ENCODE measurements at places on chromosomes 16 and 17. TPM values are rescaled to one million over a fixed set of nuclear protein-coding genes. Genes with fewer than 3 reads are reported as not detected.
A peak's percentile ranks its signal among the peaks of the same experiment; 100 is the strongest.

Gene DNAAF1
- 0.41 TPM for total RNA-seq

Gene IL34
- total RNA-seq = 1.6 TPM

GRCh38 chr17:81052199-81052997, 17.4 kb downstream of the BAIAP2 start:
- DNase-seq = no peak

DNA sequence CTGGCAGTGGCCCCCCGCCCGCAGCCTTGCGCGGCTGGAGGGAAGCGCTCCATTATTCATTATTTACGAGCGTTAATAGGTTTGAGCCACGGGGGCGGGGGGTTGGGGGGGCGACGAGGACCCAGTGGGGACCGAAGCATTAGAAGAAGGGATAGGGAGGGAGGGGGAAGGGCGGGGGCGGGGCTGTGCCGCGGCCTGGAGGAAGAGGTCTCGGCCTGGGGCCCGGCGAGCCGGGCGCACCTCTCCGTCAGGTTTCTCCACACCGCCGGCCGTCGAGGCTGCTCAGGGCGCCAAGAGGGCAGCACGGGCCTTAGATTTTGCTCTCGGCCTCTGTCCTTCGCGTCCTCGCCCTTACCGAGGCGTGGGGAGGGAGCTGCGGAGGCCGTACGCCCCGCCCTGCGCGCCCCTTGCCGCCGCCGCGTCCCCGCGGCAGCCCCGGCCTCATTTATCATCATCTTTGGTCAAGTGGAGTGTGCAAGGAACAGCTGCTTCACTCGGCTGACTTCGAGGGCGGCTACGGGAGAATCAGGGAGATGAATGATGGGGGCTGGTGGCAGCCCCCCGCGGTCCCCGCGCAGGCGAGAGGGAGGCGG, 54.2 kb downstream of the SREBF1 start:
- DNase-seq = no peak

Gene BAHCC1
- 5.7 TPM for total RNA-seq

DNA sequence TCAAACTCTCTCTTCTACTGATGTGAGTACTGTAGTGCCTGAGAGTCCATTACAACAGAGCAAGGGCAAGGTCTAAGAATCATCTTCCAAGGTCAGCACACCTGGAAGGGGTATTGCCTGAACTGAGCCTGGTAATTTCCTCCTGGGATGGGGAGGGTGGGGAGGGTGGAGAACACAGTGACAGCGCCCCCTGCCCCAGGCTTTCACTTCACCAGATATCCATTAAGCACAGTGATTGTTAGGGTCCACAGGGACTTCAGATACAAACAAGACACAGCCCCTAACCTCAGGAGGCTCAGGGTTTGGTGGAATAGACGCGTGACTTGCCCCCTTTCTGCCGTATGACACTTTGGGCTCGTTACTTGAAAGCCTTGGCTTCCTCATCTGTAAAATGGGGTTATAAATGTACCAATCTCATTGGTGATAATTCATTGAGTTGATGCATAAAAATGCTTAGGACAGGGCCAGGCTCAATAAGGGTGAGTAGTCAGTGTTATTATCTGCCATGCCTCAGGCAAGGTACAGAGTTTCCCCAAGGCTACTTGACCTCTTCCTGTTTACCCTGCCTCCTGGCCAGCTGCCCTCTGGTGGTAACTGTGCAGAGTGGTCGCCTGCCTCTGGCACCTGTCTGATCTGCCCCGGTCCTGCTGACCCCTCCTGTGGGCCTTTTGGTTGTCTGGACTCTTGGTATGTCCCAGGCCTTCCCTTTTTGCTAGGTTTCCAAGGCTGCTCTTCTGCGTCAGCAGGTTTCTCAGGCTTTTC, 13.1 kb upstream of the BRD7 start:
- DNase-seq = no peak

Gene SCN4A
- total RNA-seq = not detected

Gene KRTAP2-3
- not detected for total RNA-seq

- DNase-seq = no peak
Measured at GRCh38 chr17:45384047-45384788, 48.5 kb downstream of the ARHGAP27 start.

- DNase-seq = no peak
Measured at GRCh38 chr17:57726838-57727237, 18.3 kb downstream of the CCDC182 start.

DNA sequence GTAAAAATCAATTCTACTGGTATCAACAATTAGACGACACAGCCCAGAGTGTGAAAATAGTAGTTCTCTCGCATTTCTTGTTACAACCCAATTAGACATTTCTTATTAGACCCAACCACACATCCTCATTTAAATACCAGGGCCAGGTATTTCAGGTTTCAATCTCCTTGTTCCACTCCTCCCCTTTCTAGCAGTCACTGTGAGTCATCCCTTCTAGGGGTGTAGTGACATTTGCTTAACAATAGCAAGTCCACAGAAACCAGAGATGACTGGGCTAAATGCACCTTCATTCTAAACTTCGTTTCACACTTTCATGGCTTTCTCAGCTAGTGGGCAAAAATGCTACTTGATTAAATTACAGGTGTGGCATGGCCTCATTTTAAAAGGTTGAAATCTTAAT, 116.9 kb upstream of the CACNG3 start:
- no peak for DNase-seq

Gene PAM16
- 28.5 TPM for total RNA-seq

Gene ZFPM1
- 1.2 TPM for total RNA-seq

DNA sequence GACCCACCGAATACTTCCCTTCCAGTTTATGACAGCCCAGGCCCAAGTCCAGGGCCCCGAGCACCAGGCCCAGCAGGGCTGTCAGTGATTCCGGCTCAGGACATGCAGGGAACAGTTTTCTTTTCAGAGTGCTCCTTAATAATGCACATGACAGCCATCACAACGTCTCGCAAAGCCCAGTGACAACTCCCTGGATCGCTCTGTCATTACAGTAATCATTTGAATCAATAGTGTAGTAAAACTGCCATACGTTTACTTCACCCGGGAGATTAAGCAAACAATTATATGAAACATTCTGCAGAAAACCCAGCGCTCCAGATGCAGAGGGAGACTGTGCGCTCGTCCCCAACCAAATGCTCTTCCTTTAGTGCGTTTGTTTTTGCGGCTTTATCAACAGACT, 162.6 kb upstream of the CDH13 start:
- DNase-seq = no peak

- DNase-seq = no peak
Measured at GRCh38 chr16:2008631-2009163, 924 bp downstream of the ZNF598 start.

DNA sequence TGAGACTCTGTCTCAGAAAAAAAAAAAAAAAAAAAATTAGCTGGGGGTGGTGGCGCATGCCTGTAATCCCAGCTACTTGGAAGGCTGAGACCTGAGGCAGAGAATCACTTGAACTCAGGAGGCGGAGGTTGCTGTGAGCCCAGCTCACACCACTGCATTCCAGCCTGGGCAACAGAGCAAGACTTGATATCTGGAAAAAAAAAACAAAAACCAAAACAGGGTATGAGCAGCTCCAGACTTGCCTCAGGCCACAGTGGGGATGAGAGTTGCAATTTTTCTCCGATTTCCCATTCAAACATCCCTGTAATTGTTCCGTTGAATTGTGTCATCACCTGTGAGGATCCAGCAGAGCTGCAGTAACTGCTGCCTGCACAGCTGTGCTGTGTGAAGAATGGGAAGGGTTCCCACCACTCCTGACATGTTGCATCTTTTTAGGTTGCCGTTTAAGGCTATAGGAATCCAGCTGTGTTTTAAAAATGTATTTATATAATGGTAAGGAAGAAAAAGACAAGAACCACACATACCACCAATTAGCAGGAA, 150.0 kb downstream of the VPS53 start:
- no peak for DNase-seq

Gene ZNF276
- total RNA-seq = 11.8 TPM

GRCh38 chr17:15485045-15485444, 17.6 kb upstream of the CDRT4 start:
- DNase-seq = no peak

GRCh38 chr16:1173788-1174451, 21.0 kb downstream of the CACNA1H start:
- no peak for DNase-seq

DNA sequence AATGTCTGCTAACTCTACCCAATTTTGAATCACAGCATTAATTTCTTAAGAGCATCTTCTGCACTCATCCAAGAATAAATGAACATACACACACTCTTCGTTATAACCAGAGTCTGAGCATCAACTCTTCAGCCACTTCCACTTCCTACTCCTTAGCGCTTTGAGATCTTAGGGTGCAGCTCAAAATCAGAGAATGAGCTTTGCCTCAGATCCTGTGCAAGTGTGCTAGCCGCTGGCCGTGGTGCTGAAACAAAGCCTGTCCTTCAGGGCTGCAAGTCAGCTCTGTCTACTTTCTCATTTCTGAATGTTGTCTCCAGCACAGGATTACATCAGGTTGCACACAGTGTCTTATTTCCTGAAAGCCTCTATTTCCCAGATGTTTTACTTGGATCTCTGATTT, 165.4 kb downstream of the AIPL1 start:
- DNase-seq = no peak

GRCh38 chr17:41989702-41990419, 23.3 kb downstream of the CNP start:
- DNase-seq = no peak

- DNase-seq = no peak
Measured at GRCh38 chr16:5678371-5678770, 580.8 kb upstream of the EEF2KMT start.

Gene ODAD4
- total RNA-seq = 3.3 TPM

DNA sequence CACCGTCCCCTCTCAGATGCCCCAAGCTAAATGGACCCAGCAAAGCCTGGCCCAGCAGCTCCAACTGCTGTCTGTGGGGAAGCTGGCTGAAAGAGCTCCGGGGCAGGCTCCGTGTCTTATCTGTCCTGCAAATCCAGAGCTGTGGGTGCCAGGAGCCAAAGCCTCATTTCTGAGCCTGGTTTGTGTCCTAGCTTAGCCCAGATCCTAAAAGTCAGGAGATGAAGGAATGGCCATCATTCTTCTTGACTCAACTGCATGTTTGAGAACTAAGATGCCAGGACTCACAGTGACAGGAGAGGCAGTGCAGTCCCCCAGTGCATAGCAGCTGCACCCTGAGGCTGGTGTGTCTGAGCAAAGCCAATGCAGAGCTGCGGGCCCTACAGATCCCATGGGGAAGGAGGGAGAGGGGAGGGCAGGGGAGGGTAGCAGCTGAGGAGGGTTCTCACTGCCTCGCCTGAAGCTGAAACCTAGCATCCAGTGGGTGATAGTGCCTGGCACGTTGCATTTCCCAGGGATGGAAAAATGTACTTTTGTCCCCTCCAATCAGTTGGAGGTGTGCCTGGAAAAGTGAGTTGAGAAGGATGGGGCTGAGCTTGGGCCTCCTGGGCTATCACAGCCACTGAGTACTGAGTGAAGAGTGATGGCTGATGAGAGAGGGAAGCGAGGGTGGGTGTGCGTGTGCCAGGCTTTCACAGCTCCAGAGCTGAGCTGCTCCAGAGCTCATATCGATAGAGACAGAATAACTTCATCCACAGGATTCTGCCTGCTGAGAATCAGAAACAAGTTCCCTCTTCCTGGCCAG, 24.5 kb upstream of the CD300E start:
- DNase-seq = no peak

DNA sequence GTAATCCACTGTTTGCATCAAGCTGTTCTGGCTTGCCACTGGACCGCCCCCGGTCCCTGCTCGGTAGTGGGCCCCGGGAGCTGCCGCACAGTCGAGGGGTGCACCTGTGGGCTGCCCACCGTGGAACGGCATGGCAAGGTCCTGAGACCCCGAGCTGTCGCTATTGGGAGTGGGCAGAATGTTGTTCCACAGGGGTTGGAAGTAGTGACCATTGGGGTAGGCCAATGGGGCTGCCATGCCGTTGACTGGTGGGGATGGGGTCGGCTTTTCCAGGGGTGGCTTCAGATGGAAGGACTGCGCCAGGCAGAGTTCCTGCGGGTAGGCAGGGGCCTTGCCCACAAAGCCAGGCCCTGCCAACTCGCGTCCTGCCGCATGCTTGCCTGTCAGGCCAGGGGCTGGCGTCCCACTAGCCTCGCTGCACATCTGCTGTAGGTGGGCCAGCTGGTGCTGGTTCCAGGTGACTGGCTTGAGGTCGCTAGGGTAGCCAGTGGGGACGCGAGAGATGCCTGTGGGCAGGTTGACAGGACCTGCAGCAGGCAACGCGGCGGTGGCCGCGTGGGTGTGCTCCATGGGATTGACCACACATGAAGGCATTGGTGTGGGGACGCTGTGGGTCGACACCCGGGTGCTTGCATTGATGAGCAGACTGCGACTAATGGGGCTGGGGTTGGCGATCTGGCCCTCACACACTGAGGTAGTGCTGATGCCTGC, 14.8 kb downstream of the TRAF4 start:
- no peak for DNase-seq

DNA sequence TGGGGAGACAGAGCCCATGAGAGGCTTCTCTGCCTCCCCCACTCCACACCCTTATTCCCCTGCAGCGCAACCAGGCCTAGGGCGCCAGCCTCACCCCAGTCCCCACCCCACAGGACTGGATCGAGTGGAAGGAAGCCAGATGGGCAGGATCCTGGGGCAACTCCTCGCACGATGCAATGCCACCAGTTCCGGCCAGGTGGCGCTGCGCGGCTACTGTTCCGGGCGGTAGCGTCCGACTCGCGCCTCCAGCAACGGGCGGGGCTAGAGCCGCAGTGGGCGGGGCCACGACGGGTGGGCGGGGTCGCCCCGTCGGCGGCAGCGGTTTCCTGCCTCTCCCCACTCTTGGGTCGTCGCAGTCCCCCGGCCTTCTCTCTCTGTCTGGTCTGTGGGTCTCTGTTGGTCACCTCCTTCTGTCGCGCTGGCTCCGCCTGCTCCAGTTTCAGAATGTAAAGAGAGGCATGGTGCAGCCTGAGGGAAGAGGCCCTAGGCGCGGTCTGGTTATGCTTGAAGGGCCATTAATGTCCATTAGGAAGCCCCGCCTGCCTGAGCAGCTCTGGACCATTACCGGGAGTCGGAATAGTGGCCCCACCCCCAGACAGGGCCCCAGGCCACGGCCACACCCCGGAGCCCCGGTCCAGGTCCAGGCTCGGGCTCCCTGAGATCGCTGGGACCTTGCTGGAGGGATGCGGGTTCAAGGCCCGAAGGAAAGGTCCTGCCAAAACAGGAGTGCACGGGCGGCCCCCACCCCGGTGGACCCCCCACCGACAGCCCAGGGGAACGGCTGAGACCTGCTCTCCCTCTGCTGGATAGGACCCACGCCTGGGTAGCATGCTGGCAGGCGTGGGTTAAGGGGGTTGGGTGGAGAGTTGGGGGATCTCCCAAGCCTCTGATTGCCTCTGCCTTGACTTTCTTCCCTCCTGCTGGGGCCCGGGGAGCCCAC, 3.3 kb upstream of the NHERF2 start:
- peak; percentile 97 for DNase-seq

DNA sequence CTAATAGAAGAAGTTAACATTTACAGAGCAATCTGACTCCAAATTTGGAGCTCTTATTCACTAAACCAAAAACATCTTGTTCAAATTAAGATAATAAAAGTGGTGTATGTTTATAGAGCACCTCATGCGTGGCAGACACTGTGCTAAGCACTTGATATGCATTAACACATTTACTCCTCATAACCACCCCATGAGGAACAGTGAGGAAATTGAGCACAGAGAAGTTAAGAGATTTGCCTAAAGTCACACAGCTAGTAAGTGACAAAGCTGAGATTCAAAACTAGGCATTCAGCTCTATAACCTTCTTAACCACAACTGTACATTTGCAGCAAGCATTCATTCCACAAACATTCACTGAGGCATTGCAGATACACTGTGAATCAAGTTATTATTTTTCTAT, 94.0 kb downstream of the VAT1L start:
- no peak for DNase-seq
